ENCODE measurements at places on chromosomes 3 and 15. TPM values are rescaled to one million over a fixed set of nuclear protein-coding genes. Genes with fewer than 3 reads are reported as not detected.

Gene TRIM42
- not detected for total RNA-seq

Gene IL17RE
- total RNA-seq: 3.1 TPM

Gene CCDC54
- total RNA-seq: not detected

Gene STRA6
- not detected for total RNA-seq

Gene MRPS11
- total RNA-seq: 58.3 TPM

Gene RAB6B
- total RNA-seq: 0.51 TPM

- H3K4me1 ChIP-seq: no peaks in the 10 kb centered on the region
- no peak for DNase-seq
- H3K36me3 ChIP-seq: no peaks in the 10 kb centered on the region
These were observed 7.5 kb downstream of the MESP1 start for GRCh38 chr15:89743594-89743993.

DNA sequence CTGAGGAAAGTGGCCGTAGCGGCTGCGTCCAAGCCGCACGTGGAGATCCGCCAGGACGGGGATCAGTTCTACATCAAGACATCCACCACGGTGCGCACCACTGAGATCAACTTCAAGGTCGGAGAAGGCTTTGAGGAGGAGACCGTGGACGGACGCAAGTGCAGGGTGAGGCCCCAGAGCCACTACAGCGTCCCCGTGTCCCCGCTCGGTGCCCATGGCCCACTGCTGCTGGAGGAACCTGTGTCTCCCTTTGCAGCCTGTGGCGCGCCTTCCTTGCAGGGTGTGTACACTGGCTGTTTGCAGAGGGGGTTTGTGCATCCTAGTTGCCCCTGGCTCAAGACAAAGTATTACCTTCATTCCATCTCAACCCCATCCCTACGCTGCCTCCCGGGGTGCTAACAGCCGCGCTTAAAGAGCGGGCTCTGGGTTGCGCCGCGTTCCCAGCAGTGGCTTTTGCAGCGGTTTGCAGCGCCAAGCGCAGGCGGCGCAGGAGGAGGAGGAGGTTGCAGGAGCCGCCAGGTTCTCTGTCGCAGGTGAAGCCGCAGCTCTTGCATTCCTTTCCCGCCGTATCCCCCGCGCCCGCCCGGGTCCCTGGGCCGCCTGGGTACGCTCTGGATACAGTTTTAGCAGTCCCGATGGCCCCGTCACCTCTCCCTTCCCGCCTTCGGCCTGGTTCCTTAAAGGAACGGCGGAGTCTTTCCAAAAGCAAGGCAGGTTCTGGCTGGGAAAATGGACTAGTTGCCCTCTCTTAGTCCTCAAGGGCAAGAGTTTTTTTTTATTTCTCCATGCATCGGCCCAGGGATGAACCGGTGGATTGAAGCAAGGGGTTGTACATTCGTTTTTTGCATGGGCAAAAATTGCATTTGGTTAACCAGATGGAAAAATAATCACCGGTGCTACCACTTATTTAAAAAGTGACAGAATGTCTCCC lies 1.2 kb downstream of the CRABP1 start:
- H3K4me1 ChIP-seq: peaks cover 3% of the 10 kb centered on the region
- no peak overlapping the region for H3K4me3 ChIP-seq
- peaks cover 47% of the 10 kb centered on the region for H3K27me3 ChIP-seq
- DNase-seq: no peak

DNA sequence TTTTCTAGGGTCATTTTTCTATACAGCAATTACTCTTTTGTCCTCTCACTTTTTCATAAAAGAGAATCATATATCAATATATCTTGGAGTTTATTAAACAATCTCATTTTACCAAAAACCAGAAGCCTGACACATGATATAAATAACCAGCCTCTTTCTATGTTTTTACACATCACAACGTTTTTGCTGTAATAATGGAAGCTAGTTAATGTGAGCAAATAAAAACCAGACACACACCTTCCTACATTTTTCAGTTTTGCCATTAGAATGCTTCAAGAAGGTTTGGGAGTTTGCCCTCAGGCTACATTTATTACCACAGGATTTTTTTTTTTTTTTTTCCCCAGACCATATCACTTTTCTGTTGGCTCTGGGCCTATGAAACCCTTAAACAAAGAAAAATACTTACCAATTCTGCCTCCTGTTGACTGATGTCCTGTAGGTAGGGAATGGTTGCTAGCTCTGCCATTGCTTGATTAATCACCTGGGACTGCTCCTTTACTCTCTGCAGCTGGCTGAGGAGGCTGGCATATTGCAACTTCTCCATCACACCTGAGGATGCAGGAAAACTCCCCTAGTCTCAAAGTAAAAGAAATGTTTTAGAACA lies 165.5 kb downstream of the ECT2 start:
- peaks cover 3% of the 10 kb centered on the region for H3K27me3 ChIP-seq
- H3K27ac ChIP-seq: no peak overlapping the region
- H3K4me3 ChIP-seq: no peak overlapping the region
- no peaks in the 10 kb centered on the region for H3K36me3 ChIP-seq

DNA sequence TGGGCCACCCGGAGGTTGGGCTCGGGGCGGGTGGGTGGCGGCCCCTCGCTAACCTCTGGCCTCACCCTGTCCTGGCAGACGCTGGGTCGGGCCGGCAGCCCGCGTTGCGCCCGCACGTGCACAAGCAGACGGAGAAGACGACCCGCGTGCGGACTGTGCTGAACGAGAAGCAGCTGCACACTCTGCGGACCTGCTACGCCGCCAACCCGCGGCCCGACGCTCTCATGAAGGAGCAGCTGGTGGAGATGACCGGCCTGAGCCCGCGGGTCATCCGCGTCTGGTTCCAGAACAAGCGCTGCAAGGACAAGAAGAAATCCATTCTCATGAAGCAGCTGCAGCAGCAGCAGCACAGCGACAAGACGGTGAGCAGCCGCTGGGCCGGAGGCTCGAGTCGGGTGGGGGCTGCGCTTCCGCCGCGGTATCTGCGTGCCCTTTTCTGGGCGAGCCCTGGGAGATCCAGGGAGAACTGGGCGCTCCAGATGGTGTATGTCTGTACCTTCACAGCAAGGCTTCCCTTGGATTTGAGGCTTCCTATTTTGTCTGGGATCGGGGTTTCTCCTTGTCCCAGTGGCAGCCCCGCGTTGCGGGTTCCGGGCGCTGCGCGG lies 3.7 kb downstream of the ISL2 start:
- H3K4me3 ChIP-seq: peak overlapping the region; percentile 75
- DNase-seq: peak; percentile 47
- H3K4me1 ChIP-seq: peaks cover 51% of the 10 kb centered on the region
- H3K27ac ChIP-seq: no peak overlapping the region
- H3K27me3 ChIP-seq: peaks cover 70% of the 10 kb centered on the region

DNA sequence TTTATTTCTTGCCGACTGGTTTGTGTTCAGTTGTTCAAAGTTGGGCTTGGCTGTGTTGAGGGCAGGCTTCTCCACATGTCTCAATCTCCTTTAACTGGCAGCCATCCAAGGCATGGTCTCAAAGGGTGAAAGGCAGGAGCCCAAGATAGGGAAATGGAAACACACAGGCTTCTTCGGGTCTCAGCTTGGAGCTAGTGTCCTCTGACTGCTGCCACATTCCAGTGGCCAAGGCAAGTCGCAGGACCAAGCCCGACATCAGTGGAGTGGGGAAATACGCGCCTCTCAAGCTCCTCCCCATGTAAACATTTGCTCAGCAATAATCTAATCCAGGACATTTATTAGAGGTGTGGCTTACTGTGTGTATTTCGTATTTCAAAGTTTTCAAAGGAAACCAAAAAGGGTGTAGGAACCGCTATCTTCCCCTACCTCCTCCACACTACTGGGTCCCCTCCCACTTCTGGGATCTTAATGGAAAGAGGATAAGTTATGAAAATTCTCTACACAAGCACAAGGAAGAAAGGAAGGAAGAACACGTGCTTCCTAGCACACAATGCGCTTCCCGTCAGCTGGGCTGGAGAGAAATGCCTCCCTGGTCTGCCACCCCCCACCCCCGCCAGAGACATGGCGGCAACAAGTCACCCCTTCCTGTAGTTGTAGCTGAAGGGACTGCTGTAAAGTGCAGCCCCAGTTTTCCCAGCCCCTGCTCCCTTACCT lies 181.7 kb downstream of the FAM43A start:
- no peaks in the 10 kb centered on the region for H3K4me1 ChIP-seq
- no peak overlapping the region for H3K4me3 ChIP-seq
- DNase-seq: no peak
- H3K27me3 ChIP-seq: peaks cover 10% of the 10 kb centered on the region
- no peaks in the 10 kb centered on the region for H3K36me3 ChIP-seq

GRCh38 chr3:119582178-119582577 lies 2.9 kb downstream of the ADPRH start:
- peaks cover 4% of the 10 kb centered on the region for H3K27me3 ChIP-seq
- H3K4me3 ChIP-seq: no peak overlapping the region
- peaks cover 17% of the 10 kb centered on the region for H3K4me1 ChIP-seq

DNA sequence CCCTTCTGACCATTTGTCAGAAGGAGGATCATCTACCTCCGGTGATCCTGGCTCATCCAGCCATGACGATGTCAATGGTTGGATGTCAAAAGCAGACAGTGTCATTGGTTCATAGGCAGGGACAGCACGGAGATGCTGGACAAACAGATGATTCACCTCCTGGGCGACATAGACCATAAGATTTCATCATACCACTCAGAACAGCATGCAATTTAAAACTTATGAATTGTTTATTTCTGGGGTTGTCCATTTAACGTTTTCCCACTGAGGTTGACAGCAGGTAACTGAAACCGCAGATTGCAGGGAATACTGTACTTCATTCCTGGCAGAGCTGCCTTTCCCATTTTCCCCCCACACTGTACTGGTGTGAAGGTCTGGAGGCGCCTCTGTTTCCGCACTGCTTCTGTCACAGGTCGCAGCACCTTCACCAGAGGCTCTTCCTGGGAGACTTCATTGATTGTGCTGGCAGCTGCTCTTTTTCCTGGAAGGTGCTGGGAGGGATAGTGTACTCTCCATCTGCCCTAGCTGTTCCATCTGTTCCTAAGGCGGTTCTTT lies 32.5 kb upstream of the TMOD3 start:
- H3K27me3 ChIP-seq: no peaks in the 10 kb centered on the region
- no peak for DNase-seq
- H3K36me3 ChIP-seq: peaks cover 7% of the 10 kb centered on the region

DNA sequence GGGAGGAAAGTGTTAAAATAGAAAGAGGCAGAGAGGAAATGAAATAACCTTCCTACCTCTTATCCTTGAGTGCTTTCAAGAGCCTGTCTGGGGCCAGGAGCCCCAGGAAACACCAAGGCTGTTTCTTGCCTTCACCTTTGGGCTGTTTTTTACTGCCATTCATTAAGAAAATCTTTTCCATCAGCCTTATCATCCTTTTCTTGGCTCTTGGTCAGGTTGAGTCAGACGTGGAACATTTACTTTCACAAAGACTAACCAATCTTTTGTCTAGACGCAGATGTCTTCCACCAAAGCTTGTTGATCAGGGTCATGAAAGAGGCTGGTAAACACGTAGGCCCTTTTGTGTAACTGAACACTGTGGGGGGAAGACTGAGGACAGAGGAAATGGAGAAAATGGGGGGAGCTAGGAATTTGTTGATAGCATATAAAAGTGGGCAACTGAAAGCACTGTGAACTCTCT lies 151.0 kb upstream of the THBS1 start:
- peaks cover 39% of the 10 kb centered on the region for H3K27me3 ChIP-seq
- no peak overlapping the region for H3K27ac ChIP-seq

DNA sequence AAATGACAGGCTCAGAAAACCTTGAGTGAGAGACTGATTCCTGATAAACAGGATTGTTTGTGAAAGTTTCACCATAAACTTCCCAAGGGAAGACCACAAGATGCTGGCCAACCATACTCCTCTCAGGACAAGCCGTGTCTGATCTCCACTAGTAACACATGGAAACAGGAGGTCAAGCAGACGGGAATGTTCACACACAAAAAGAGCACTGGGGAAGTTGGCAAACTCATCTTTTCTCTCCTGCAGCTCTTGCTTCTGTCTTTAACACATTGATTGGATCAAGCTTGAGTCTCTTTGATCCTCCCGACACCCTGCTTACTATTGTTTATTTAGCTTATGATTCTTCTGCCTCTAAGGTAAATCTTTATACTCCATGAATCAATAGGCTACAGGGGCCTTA lies 713.5 kb downstream of the PDCD6IP start:
- H3K27me3 ChIP-seq: no peaks in the 10 kb centered on the region
- no peak for DNase-seq
- H3K4me3 ChIP-seq: no peak overlapping the region
- no peaks in the 10 kb centered on the region for H3K36me3 ChIP-seq
- H3K4me1 ChIP-seq: no peaks in the 10 kb centered on the region

DNA sequence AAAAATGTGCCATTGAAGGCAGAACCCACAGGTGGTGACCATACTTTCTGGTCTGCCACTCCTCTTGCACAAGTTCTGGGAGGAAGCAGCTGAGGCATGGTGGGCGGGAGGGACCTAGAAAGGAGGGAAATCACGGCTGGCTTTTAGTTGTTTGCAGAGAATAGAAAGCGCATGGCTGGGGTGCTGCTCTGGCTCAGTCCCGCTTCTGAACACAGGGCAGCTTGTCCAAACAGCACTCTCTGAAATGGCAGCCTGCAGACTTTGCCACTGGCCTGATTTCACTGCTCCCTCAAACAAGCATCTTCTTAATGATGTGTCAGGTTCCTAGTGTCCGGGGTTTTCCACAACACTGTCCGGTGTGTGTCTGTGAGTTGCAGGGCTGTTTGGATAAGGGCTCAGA lies 76.7 kb downstream of the AAGAB start:
- no peak overlapping the region for H3K4me3 ChIP-seq
- DNase-seq: peak; percentile 35
- H3K27me3 ChIP-seq: no peaks in the 10 kb centered on the region
- no peak overlapping the region for H3K27ac ChIP-seq

GRCh38 chr15:41810651-41811431 lies 17.1 kb upstream of the JMJD7 start:
- no peak overlapping the region for H3K4me3 ChIP-seq
- no peak overlapping the region for H3K27ac ChIP-seq
- H3K36me3 ChIP-seq: no peaks in the 10 kb centered on the region
- no peaks in the 10 kb centered on the region for H3K4me1 ChIP-seq
- DNase-seq: no peak
- no peaks in the 10 kb centered on the region for H3K27me3 ChIP-seq

DNA sequence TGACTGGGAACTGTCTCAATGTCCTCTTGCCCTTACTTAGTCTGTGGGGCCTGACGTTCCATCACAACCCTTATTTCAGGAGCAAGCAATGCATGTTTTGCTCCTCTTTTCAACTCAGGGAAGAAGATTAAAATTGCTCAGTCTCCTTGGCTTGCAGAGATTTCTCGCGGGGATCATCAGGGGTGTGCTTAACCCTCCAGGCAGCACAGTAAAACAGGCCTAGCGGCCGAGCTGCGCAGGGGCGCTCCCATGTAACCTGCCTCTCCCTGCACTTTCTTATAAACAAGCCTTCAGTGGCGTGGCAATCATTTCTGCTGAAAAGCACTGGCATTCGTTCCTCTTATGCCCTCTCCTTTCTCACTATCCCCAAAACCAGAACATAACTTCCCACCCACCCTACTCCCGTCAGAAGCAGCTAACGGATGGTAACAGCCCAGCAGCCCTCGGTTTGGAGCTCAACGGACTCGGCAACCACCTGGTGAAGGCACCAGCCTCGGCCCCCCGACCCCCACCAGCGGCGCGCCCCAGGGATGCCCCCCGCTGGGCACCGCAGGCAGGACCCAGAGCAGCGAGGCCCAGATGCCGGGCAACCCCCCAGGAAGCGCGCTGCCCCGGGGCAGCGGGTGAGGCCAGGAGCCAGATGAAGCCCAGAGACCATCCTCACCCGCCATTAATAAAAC lies 1.1 kb downstream of the MCF2L2 start:
- H3K27ac ChIP-seq: no peak overlapping the region
- peaks cover 11% of the 10 kb centered on the region for H3K27me3 ChIP-seq
- H3K36me3 ChIP-seq: no peaks in the 10 kb centered on the region
- H3K4me3 ChIP-seq: peak overlapping the region; percentile 79

Measured in activated CD4-positive, alpha-beta T cell treated with anti-CD3 and anti-CD28 coated beads for 36 hours (primary cell).